Astrocyte (in vitro differentiated cells and primary cell): ENCODE measurements at places on chromosomes 3 and 15. TPM values are rescaled to one million over a fixed set of nuclear protein-coding genes. Genes with fewer than 3 reads are reported as not detected.
A peak's percentile ranks its signal among the peaks of the same experiment; 100 is the strongest.

DNA sequence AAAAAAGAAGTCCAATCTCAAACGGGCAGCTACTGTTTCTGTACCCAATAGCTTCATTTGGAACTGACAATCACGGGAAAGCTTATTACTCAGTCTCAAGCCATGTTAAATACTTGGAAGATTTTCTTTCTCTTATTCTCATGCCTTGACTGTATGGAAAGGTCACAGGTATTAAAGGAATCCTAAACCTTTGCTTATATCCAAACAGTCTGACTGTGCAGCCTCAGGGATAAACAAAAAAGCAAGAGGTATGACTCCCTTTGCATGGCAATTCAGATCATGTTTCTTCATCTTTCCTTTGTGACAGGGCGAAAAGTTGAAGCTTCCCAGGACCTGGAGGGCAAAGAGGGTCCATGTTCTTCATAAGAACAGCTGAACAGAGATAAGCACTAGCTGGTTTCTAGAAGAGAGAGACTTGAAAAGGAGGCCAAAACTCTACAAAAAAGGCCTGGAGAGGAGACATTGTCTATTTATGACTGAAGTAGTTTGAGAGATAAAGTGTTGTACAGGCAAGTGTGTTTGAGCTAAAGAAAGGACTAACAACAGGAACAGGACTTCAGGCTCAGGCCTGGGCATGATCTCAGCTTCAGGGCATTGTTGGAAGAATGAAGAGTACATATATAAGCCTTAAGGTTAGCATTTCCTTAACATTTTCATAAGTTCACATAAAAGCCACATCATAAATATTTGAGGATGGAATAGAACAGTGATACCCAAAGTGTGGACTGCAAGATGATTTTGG is 231.0 kb upstream of the THRB start:
- no peaks in the 10 kb centered on the region for H3K27me3 ChIP-seq
- H3K4me1 ChIP-seq = no peaks in the 10 kb centered on the region
- no peak overlapping the region for H3K4me3 ChIP-seq
- H3K27ac ChIP-seq = no peak overlapping the region

DNA sequence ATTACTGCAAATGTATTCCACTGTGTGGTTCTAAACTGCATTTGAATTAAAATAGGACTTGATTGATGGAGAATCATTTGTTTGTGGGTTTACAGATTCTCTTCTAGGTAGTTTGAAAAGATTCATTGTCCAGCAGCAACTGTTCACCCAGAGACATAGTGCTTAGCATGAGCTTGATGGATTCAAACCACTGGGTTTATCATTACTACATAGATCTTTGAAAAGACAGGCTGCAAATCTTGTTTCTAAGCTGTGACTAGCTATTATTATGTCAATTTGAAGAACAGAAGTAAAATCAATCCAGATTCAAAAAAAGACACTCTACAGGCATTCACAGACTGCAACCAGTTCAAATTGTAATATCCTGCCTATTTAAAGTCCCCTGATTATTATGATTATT is 49.8 kb downstream of the MBNL1 start:
- peaks cover 5% of the 10 kb centered on the region for H3K36me3 ChIP-seq

DNA sequence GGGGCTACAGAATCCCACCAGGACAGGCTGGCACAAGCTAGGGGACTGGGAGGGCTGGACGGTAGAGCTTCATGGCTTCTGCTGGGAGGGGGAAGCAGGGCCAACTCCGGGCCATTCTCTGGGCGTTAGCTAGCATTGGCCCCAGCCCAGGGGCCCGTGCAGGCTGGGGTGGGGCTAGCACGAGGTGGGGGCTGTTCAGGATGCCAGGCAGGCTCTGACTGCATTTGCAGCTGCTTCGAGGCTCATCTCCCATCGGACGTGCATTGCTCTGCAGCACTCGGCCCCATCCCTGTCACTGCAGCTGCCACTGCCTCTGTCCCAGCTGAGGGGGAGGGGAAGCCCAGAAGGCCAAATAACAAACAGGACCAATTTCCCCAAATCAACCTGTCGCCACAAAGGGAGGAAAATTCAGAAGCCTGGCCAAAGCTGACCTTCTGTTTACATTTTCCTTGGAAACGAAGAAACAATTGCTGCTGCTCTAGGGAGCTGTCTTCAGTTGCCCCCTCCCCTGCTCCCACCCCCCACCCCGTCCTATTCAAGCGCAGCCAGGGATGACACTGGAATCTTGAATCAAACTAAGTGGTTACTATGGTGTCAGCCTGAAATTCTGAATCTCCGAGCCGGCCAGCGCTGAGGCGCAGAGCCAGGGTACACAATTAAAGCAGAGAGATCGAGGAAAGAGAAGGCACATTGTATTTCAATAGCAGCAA is 138.8 kb upstream of the PRR20G start:
- H3K4me3 ChIP-seq = no peak overlapping the region
- H3K4me1 ChIP-seq = no peaks in the 10 kb centered on the region
- H3K27ac ChIP-seq = no peak overlapping the region
- no peaks in the 10 kb centered on the region for H3K36me3 ChIP-seq
- peaks cover 47% of the 10 kb centered on the region for H3K27me3 ChIP-seq

Gene TUSC7
- total RNA-seq = not detected in 2 replicates

Gene CAMK2N2
- total RNA-seq = 2.6 and 3.4 TPM in 2 replicates

DNA sequence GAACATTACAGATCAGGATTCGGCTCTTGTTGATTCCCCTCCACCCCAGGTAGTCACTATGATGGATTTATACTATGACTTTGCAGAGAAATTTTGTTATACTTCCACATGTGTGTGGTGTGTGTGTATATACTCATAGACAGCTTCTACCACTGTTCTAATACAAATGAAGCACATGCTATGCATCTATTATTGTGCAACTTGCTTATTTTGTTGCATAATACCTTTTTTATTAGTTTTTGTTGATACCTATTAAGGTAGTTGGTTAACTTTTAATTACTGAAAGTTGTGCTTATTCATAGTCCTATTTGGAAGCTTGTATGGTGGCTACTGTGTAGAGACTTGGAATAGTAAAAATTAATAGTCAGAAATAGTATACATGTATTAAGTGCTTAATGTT is 140.6 kb downstream of the CACNA2D3 start:
- no peak overlapping the region for H3K27ac ChIP-seq
- H3K27me3 ChIP-seq = no peaks in the 10 kb centered on the region
- no peak overlapping the region for H3K4me3 ChIP-seq
- H3K4me1 ChIP-seq = no peaks in the 10 kb centered on the region
- no peak for DNase-seq
- H3K36me3 ChIP-seq = no peaks in the 10 kb centered on the region

Gene DMXL2
- 17.8 and 19.0 TPM in 2 replicates for total RNA-seq

- peaks cover 13% of the 10 kb centered on the region for H3K36me3 ChIP-seq
- peaks cover 2% of the 10 kb centered on the region for H3K4me1 ChIP-seq
- no peak overlapping the region for H3K4me3 ChIP-seq
- H3K27ac ChIP-seq = no peak overlapping the region
- H3K27me3 ChIP-seq = no peaks in the 10 kb centered on the region
- no peak for DNase-seq
These were observed 14.6 kb downstream of the CHSY1 start for GRCh38 chr15:101237251-101237650.

Gene NRROS
- total RNA-seq = not detected in 2 replicates

- H3K27me3 ChIP-seq = no peaks in the 10 kb centered on the region
- no peaks in the 10 kb centered on the region for H3K36me3 ChIP-seq
- DNase-seq = no peak
- H3K4me3 ChIP-seq = no peak overlapping the region
- no peaks in the 10 kb centered on the region for H3K4me1 ChIP-seq
These were observed 49.4 kb downstream of the DPH6 start for GRCh38 chr15:35496585-35496984.

Gene P2RY12
- total RNA-seq = not detected in 2 replicates

GRCh38 chr3:73624017-73624820 is 522 bp downstream of the PDZRN3 start:
- H3K4me1 ChIP-seq = peaks cover 8% of the 10 kb centered on the region
- H3K4me3 ChIP-seq = peak overlapping the region; percentile 63
- H3K36me3 ChIP-seq = no peaks in the 10 kb centered on the region
- H3K27ac ChIP-seq = peak overlapping the region; percentile 61

DNA sequence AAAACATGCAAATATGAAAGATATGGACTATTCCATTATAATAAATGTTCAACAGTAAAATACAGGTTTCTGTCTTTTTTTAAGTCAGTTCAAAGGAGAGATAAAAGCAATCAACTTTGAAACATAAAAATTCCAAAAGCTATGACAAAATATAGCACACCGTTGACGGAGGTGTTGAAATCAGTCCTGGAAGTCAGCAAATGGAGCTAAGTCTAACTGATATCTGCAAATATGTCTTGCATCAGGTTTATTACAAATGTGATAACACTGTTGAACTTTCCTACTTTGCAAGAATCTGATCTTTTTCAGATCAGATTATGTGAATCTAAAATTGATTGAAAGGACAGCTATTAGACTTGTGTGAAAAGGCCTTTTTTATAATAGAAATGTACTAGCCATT is 300.7 kb downstream of the SHOX2 start:
- H3K36me3 ChIP-seq = no peaks in the 10 kb centered on the region
- H3K4me1 ChIP-seq = no peaks in the 10 kb centered on the region
- H3K27ac ChIP-seq = no peak overlapping the region
- no peak for DNase-seq
- no peaks in the 10 kb centered on the region for H3K27me3 ChIP-seq
